ENCODE measurements at places on chromosomes 4 and X. TPM values are rescaled to one million over a fixed set of nuclear protein-coding genes. Genes with fewer than 3 reads are reported as not detected.

The PRR32 gene
- not detected for total RNA-seq

The GRIA3 gene
- under 0.01 TPM for total RNA-seq

The MAGEB1 gene
- not detected for total RNA-seq

The ADH1C gene
- total RNA-seq = 6.5 TPM

The SAGE1 gene
- total RNA-seq = not detected

The CXCL11 gene
- total RNA-seq = 0.31 TPM

The VBP1 gene
- 21.1 TPM for total RNA-seq

The SYTL5 gene
- 3.6 TPM for total RNA-seq

The TEX13C gene
- total RNA-seq = not detected
